ENCODE measurements at places on chromosomes 11 and 22.

- DNase-seq: no peak
These were observed 32.0 kb downstream of the PDE2A start for GRCh38 chr11:72642043-72642883.

- no peak for DNase-seq
These were observed 7.8 kb downstream of the DCPS start for GRCh38 chr11:126311401-126312291.

GRCh38 chr11:88061111-88061510 lies 114.1 kb downstream of the RAB38 start:
- DNase-seq: no peak

DNA sequence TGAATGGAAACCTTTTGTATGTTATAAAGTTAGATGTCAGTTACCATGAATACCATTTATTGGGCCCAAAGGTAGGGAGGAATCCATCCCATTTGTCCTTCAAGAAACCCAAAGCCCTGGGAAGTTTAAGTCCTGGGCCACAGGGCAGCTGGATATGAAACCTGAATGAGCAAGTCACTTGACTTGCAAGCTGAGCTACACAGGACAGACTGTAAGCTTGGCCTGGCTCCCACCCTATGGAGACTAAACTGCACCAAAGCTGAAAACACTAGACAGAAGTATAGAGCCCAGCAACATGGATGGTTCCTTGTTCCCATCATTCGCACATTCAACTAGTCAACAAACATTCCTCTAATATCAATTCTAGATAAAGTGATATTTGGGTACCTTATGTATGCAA lies 71.3 kb downstream of the KCNC1 start:
- DNase-seq: no peak

- DNase-seq: no peak
These were observed 20.7 kb downstream of the LINC01488 start for GRCh38 chr11:69501891-69502860.

DNA sequence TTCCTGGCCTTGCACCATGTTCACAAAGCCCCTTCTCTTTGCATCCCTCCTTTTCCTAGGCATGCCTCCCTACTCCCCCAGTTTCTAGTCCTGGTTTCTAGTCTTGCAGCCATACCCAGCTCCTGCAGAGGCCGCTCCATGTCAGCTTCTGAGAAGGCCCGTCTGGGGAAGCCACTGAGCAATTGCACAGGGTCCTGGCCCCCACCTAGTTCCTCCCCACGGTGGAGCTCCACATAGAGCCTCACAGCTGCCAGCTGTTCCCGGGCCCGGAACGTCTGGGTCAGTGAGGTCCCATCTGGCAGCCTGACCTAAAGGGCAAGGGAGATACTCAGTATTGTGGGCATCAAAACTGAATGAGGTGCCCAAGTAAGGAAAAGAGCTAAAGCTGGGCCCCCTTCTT lies 2.2 kb downstream of the UBXN1 start:
- DNase-seq: no peak

- DNase-seq: no peak
These were observed 1.6 kb downstream of the SPTBN2 start for GRCh38 chr11:66727282-66728037.

- DNase-seq: no peak
These were observed 234.5 kb downstream of the CEP164 start for GRCh38 chr11:117562136-117562535.

All from Jurkat, Clone E6-1 (cell line).